ENCODE measurements at places on chromosomes 6 and 20. TPM values are rescaled to one million over a fixed set of nuclear protein-coding genes. Genes with fewer than 3 reads are reported as not detected.

MOXD1 gene
- polyA plus RNA-seq, result 2.3 TPM

ZBTB46 gene
- 0.12 TPM for polyA plus RNA-seq

DNA sequence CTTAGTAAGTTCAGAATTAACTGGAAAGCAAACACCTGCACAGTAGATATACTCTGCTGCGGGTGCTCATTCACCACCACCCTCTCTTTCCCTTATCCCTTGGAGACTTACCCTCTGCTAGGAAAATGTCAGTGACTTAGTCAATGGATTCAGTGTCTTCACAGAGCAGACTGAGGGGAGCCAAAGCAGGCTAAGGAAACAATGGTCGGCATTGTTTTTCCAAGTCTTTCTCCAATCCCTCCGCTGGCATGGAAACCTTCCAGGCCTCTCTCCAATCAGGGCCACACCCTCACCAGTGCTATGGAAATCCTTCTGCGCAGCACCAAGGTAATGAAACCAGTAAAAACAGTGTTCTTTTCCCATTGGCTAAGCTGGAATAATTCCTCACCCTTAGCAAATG, 531.2 kb downstream of the TFAP2B start:
- DNase-seq, result no peak

SCRT2 gene
- not detected for polyA plus RNA-seq

ARMH2 gene
- polyA plus RNA-seq, result not detected

GRCh38 chr6:99619409-99619762, 12.8 kb downstream of the PRDM13 start:
- DNase-seq, result no peak

DNA sequence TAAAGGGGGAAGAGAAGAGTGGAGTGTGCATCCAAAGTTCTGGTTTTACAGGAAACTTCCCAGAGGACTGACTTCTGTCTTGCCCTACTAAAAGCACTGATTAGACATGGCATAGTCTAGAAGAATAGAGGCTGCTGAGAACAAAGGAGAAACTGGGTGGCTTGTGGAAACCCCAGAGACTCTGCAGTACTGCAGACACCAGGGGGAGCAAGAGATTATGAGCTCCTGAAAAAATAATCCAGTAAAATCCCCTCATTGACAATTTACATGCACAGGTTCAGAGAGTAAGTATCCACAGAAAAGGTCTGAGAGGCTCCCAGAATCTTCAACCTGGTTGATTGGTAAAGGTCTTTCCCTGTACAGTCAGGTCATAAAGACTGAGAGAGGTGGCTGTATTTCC, 48.7 kb upstream of the CLVS2 start:
- DNase-seq, result no peak
